Stimulated activated CD4-positive, alpha-beta T cell treated with anti-CD3 and anti-CD28 coated beads, TNF-alpha, amount 100 ng/mL, for 48 hours (primary cell): ENCODE measurements at places on chromosomes 7 and 10.

- no peak for DNase-seq
Observed at GRCh38 chr10:644076-644942, 45.2 kb downstream of the DIP2C start.

DNA sequence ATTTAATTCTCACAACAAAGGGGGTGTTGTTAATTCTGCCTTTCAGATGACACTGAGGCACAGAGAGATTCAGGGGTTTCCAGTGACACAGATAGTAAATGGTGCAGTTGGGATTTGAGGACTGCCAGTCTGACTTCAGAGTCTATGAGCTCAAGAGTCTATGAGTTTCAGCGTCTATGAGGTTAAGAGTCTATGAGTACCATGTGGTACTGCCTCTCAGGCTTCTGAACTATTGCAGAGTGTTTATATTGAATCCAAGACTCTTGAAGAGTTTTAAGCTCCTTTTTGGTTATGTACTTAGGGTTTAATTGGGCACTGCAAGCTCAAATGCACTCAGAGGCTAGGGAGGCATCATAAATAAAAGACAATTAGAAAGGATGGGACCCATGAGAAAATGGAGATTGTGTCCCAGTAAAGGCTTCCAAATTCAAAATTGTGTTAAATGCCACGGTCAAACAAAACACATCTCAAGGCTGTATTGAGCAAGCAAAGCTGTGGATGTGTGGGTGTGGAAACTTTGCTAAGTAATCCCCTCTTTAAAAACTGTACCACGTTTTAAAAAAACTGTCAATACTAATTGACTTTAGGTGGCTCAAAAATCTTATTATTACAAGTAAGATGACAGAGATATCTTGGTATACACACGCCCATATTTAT is 123.9 kb upstream of the FAM171A1 start:
- no peak for DNase-seq

- no peak for DNase-seq
Observed at GRCh38 chr7:155358948-155359712, 61.5 kb downstream of the INSIG1 start.

DNA sequence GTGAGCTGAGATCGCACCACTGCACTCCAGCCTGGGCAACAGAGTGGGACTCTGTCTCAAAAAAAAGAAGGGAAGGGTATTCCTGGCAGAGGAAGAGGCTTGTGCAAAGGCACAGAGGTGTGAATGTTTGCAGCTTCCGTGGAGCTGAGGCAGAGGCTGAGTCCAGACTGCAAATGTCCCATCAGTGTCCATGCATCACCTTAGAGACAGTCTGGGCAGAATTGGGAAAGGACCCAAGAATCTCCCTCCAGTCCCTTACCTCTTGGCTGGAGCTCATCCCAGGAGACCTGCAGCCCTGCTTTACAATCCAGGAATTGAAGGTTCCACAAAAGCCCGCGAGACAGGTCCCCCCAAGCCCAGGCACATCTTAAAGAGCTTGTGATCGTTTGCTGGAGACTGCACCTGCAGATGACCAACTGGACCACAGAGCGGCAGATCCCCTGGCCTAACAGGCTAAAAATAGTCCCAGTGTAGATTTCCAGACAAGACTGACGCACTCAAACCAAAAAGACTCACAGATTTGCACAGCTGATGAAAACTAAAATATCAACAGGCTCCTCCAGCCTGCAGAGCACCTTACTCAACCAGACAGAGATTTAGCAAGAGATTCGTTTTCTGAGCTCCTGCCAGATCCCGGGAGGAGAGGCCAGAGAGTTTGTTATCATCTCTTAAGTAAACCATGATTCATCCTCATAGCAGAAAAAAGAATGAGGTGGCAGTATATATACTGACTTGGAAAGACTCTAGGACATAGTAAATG is 22.9 kb upstream of the NANOS1 start:
- DNase-seq, result no peak

- no peak for DNase-seq
Observed at GRCh38 chr10:122062831-122063674, 74.1 kb downstream of the TACC2 start.

DNA sequence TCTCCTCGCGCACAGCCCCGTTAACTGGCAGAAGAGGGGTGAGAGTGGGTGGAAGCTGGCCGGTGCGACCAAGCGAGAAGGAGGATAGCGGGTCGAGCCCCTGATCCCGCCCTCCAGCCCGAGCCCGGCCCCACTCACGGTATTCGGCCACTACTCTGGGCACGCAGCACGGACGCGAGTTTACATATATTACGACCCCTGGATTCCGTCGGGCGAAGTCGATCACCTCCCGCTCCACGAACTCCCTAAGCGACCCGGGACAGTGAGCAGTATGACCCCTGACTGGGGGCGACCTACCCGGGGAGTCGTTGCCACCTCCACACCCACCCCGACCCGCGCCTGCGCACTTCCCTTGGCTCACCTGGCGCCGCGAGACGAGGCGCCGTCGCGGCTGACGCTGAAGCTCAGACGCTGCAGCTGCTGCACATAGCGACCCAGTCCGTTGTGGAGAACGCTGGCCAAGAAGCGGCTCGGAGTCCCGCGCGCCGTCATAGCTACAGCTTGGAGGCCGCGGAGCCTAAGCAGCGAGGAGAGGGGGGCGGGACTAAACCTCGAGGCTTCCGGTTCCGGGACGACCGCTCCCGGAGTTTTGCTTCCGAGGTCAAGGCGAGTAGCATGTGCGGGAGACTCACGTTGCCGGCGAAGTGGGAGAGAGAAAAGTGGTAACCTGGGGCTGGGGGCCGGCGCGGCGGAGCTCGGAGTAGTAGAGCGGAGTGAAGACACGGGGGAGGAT is at the start of the genes MRPL43 and TWNK:
Gene MRPL43 (minus strand): TSS at position 546 of the 733 bp plus-strand sequence. CDS start 54 bp downstream, at position 492.
Gene TWNK (plus strand): TSS at position 592 of the 733 bp plus-strand sequence. CDS start 668 bp downstream, outside the sequence.
- peak; percentile 70 for DNase-seq

DNA sequence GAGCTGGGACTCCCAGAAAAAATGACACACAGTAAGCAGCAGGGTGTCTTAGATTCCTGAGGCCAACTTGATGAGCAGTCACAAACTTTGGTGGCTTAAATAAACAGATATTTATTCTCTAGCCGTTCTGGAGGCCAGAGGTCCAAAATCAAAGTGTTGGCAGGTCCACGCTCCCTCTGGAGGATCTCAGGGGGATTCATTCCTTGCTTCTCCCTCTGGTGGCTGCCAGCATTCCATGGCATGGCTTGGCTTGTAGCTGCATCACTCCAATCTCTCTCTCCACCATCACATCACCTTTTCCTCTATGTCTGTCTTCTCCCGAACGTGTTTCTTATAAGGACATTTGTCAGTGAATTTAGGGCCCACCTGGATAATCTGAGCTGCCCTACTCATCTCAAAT is 98.4 kb downstream of the OSBPL3 start:
- no peak for DNase-seq

DNA sequence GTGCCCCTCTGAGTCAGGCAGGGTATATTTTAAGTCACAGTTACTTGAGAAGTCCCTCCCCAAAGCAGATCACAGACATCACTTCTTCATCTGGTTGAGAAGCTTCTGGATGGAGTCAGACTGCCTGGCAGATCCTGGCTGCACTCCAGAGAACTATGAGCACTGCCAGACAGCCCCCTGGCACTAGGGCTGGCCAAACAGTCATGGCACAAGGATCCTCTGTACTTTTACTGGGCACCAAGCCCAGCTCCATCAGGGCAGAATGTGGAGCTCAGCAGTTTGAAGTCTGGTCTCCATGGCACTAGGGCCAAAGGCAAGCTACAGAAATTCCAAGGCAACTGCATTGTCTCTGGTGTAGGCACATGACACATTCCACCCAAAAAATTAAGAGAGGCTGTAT is 162.1 kb downstream of the NRG3 start:
- DNase-seq, result no peak

DNA sequence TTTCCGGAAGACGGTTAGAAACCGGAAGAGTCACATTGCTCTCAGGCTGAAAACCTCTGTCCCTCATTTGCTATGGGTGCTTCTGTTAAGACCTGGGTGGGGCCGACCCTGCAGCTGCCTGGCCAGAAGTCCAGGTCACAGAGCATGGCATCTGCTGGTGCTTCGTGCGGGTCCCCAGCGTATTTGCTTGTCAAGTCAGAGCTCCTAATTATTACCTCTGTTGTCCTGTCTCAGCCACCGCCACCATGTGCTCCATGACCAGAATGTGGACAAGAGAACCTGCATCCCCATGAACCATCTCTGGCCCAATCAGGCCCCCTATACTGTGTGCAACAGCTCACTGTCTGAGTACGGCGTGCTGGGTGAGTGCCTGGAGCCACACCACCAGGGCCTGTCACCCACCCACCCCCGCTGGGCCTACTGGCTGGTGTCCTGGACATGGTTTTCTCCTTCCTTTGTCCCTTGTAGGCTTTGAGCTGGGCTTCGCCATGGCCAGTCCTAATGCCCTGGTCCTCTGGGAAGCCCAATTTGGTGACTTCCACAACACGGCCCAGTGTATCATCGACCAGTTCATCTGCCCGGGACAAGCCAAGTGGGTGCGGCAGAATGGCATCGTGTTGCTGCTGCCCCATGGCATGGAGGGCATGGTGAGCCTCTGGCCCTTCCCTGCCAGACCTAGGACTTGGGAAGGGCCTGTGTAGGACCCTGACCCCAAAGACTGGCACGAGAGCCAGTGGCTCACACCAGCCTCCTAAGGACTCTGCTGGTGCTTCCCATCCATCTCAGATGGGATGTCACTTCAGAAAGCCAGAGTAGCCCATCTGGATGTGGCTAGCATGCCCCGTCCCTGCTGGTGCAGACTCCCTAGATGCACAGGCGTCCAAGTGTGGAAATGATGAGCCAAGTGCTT is 51.3 kb upstream of the ZMIZ2 start:
- no peak for DNase-seq

DNA sequence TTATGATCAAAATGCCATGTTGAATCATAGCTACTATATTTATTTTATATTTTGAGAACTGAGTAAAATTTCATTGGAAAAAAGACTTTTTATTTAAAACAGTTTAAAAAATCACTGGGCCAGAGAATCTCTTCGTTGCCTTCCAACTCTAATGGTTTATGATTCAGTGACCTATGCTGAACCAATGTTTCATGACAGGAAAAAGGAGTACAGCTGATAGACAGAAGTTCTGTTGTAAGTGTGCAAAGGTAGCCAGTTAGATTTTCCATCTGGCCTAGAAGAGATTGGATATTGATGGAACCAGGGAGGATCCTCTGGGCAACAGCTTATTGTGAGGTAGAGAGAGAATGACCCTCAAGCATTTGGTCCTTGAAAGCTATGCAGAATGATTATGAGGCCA is 745.8 kb downstream of the SUGCT start:
- DNase-seq, result no peak

DNA sequence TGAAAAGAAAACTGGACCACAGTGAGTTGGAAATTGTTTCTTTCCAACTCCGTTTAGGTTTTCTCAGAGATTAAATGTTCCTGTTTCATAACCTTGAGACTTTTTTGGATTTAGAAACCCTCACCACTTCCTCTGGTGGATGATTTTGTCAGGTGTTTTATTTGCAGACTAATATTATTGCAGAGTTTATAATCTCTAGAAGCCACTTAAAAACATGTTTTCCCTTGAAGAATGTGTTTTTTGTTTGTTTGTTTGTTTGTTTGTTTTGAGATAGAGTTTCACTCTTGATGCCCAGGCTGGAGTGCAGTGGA is 520 bp upstream of the MICU1 start:
- no peak for DNase-seq

- no peak for DNase-seq
Observed at GRCh38 chr7:80940539-80941207, 21.8 kb upstream of the SEMA3C start.

GRCh38 chr7:12549106-12549505 is 21.4 kb upstream of the SCIN start:
- DNase-seq, result no peak

GRCh38 chr7:93921607-93922566 is at the start of gene GNG11:
GNG11 (plus strand) TSS chr7:93921735; CDS start chr7:93922138, 403 bp downstream.
- DNase-seq, result peak; percentile 4

- DNase-seq, result no peak
Observed at GRCh38 chr10:131022981-131023380, 288.5 kb downstream of the TCERG1L start.

DNA sequence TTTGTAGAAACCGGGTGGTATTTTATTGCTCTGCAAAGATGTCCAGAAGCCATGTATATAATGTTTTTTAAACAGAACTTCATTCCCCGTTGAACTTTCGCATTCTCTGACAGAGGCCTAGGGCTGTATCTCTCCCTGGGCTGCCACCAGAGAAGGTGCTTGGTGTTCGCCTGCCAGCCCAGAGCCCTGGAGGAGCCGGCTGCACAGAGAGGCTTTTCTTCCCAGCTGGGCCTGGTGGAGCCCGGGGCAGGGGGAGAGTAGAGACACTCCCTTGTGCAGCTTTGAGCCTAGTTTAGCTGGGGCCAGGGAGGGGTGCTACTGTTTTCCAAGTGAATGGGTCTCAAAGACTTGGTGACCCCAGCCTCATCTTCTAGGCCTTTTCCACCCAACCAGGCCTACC is 13.6 kb upstream of the TRIM8 start:
- DNase-seq, result no peak

DNA sequence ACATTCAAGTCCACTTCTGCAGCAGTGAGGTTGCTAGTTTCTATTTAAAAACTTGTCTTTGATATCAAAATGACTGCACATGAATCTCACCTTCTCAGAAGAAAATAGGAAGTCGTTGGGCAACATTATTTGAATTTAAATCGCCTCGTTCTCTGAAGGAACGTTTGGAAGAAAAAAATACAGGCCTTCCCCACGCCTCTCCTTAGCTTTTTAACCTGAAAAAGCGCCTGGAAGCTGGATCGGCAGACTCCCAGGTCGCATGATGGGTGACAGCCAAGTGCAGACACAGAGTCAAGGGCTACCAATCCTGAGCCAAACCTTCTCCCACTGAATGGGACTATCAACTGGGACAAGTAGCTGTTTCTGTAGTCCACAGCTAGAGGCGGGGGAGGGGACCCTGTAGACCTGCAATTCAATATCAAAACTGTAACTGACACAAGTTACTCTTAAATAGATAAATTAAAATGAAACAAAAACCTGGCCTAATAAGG is 2.2 kb downstream of the FAM53B start:
- no peak for DNase-seq

- no peak for DNase-seq
Observed at GRCh38 chr10:124975977-124976514, 34.1 kb downstream of the ZRANB1 start.

DNA sequence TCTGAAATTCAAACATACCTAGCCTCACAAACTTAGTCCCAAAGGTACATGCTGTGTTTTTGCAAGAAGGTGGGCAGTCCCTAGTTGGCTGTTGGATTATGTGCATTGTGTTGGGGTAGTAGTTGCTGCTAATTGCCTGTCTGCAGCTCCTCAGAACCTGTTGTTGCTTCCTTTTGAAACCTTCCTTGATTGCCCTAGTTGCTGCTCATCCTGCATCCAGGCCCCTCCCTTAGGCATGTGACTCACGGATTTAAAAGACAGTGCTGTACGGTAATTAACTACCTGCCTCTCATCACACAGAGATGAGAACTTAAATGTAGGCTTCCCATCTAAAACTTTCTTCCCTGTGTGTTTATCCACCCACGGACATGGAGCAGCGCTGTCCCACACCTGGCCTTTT is 67.7 kb downstream of the BMPR1A start:
- DNase-seq, result no peak
